Activated CD4-positive, alpha-beta T cell treated with anti-CD3 and anti-CD28 coated beads for 48 hours (primary cell): ENCODE measurements at places on chromosomes 12 and 14.

GRCh38 chr12:93743999-93744689 lies 67.0 kb downstream of the CRADD start:
- DNase-seq = no peak

GRCh38 chr14:49050822-49051221 lies 535.4 kb downstream of the RPS29 start:
- DNase-seq = no peak

DNA sequence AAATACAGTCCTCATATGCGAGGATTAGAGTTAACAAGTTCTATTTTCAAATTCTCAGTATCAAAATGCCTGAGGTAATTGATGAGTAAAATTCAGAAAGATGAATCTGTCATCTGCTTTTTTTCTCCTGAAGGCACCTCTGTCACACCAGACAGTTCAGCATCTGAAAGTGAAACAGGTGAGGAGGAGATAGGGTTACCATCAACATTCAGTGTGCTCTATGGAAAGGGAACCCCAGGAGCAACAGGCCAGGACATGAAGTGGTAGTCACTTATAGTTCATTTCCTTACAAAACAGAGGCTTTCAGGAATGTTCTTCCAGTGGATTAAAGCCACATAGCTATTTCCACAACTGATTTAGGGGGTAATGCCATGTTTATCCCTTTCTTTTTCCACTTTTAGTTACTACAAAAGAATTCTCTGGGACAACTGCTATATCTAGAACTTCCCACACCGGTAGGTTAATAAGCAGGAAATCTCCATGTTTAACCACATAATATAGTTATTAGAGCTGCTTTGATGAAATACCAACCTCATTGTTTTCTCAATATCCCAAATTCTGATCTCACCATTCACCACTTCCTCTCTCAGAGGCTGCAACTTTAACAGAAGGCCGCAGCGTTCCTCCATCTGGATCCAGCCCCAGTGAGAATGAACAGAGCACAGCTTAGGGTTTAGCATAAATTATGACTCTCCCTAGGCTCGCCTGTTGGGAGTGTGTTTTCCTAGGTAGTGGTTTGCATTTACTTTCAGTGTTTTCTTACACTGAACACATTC lies 177.0 kb upstream of the CNTN1 start:
- DNase-seq = no peak

- no peak for DNase-seq
These were observed 24.2 kb downstream of the OTUB2 start for GRCh38 chr14:94050231-94050880.

GRCh38 chr12:70577283-70577634 lies 60.0 kb downstream of the PTPRB start:
- no peak for DNase-seq

DNA sequence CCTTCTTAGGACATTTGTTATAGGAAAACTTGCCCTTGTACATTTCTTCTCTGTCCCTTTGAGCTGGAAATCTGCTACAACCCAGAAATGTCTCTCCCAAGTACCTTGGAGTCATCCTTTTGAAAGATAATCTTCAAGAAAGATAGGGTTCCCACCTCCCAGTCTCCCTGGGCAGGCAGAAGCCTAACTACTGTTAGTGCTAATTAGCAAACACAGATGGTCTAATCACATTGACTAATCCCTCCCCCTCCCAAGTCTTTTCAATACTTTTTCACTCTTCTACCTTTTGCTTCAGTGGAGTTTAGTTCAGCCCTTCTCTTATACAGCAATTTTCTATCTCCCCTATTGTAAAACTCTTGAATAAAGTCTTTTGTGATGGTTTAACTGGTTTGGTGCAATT lies 129.8 kb upstream of the PPFIA2 start:
- DNase-seq = no peak

DNA sequence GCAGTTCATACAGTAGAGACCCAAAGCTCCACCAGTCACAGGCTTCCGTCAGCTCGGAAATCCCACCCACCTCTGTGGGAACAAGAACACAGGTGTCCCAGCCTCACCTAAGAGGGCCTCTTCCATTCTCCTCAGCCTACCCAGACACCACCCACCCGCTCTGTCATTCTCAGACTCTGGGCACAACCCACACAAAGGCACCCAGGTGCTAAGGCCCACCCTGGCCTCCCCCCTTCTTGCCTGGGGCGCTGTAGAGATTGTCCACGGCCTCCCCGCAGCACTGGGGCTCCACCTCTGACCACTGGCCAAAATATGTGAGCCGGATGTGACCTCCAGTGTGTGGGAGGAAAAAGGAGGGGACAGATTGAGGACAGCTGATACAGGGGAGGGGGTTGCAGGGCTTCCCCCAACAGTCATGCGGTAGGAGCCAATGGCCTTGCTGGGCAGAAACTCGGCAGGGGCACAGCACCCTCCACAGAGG lies 14.2 kb downstream of the RPS6KL1 start:
- DNase-seq = no peak

- DNase-seq = no peak
These were observed 66.4 kb upstream of the DCN start for GRCh38 chr12:91249054-91249453.

- DNase-seq = no peak
These were observed 393.9 kb upstream of the RGS6 start for GRCh38 chr14:71538288-71538687.

DNA sequence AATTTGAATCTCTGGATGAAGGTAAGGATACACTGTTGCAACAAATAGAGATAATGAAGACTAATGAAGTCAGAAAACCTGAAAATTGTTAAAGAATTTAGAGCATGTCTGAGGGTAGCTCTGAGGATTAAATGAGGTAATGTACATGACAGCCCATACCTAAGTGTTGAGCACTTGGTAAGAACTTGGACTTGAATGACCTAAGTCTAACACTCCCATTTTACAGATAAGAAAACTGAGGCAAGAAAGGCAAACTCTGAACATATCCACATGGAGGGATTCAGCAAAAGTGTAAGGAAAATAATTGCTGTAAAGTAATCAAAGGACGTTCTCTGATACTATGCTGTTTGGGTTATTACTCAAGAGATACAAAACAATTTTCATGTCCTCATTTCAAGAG lies 29.0 kb downstream of the PTPRB start:
- DNase-seq = no peak
